ENCODE measurements at places on chromosomes 13 and 19.

GRCh38 chr19:10408511-10409283 lies 5.4 kb upstream of the CDC37 start:
- no peak for DNase-seq

DNA sequence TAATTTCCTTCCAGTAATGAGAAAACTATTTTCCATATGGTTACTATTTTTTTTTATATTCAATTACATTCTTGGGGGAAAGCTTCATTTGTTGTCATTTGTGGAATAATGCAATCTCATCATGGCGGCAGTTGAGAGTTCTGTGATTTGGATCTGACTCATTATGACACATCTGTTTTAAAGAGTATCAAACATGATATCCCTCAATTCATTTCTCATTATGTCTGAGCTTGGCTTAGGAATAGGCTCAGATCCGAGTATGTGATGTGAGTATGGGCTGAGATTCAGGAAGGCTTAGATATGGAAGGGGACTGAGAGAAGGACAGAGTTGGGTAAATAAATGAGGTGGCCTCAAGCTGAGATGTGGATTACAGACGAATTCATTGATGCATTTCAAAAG lies 64.4 kb downstream of the POSTN start:
- no peak for DNase-seq

GRCh38 chr19:7492142-7492541 lies 3.3 kb upstream of the PEX11G start:
- DNase-seq, result no peak

DNA sequence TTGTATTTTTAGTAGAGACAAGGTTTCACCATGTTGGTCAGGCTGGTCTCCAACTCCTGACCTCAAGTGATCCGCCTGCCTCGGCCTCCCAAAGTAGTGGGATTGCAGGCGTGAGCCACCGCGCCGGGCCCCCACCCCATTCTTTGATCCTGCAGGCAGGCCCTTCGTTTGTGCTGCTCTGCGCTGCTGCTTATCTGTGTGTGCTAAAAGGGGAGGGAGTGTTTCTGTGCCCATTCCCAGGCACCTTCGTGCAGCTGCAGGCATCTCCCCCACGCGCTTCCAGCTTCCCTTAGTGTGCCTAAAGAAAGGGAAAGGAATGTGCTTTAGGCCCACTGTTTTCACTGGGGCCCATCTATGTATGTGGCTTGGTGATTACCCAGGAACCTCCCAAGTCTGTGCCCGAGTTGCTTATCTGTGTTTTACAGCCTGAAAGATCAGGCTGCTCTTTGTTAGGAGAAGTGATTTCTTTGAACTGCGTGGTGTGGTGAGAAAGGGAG lies 27.2 kb downstream of the EPN1 start:
- DNase-seq, result no peak

GRCh38 chr13:31433746-31434145 lies 234.0 kb downstream of the B3GLCT start:
- DNase-seq, result no peak

DNA sequence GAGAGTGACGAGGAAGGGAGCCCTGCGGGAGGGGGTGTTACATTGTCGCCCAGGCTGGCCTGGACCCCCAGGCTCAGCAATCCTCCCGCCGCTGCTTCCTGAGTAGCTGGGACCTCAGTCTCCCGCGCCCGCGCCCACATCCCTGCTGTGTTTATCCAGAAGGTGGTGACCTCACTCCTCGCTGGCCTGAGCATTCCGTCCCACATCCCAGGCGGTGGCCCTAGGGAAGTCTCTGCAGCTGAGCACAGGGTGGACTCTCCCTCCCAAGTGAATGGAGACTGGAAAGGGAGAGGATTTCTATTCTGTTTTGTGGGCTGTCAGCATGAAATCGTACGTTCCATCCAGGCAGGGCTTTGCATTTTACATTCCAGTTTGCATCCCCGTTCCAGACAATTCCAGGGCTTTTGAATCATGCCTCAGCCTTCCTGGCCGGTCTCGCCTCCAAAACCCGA lies 401 bp upstream of the ZNF765 start:
- no peak for DNase-seq

GRCh38 chr19:18674616-18675015 lies 8.9 kb upstream of the CRTC1 start:
- DNase-seq, result no peak

GRCh38 chr19:35306473-35307246 lies 14.7 kb downstream of the MAG start:
- DNase-seq, result no peak

All from stimulated activated CD8-positive, alpha-beta memory T cell treated with anti-CD3 and anti-CD28 coated beads, Interleukin-7, amount 100 ng/mL, for 1 hour (primary cell).